NCI-H460 (cell line): ENCODE measurements at places on chromosomes 4 and X.

DNA sequence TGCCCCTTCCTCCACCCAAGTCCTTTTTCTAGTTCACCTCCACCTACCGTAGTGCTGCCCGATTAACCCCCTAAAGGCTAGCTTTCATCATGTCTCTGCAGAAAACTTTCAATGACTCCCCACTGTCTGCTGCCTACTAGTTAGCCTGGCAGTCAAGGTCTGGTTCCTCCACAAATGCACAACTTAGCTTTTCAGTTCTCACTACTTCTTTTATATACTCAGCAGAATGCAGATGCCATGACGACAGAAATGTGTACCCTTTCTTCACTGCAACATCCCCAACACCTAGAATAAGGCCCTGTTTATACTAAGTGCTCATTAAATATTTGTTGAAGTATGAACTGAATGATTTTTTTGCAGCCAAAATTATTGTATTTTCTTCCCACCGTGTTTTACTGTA is 30.9 kb upstream of the RASGEF1B start:
- DNase-seq, result no peak

GRCh38 chrX:129741880-129742758 is 3.3 kb downstream of the XPNPEP2 start:
- no peak for DNase-seq

GRCh38 chrX:155995321-155995875 is 2.1 kb upstream of the IL9R start:
- no peak for DNase-seq

GRCh38 chr4:75370576-75370975 is 143.6 kb downstream of the RCHY1 start:
- no peak for DNase-seq

DNA sequence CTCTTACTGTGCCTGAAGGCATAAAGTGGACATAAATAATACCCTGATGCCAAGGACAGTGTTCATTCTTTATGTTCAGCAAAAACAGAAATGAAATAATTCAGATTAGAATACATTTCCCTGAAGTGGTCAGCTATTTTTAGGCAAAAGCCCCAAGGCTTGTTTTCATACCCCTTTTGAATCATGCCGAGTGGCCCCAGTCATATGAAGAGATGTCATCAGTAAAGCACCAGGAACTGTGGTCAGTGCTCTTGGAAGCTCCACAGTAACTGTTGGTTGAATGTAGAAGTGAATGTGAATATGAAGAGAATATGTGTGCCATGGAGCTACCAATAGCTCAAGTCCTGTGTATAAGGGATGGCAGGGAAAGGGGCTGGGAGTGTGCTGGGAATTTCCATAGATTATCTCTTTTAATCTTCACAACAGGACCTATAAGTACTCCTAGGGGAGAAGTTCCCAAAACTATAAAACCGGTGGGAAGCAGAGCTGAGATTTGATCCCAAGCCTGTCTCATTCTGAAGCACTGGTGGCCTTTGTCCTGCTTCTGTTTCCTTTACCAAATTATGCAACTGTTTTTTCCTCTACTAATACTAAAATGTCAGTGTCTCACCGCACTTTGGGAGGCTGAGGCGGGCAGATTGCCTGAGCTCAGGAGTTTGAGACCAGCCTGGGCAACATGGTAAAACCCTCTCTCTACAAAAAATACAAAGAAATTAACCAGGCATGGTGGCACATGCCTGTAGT is 52.6 kb downstream of the FNIP2 start:
- no peak for DNase-seq

- DNase-seq, result no peak
Measured at GRCh38 chr4:151567056-151567455, 158.1 kb downstream of the FHIP1A start.

DNA sequence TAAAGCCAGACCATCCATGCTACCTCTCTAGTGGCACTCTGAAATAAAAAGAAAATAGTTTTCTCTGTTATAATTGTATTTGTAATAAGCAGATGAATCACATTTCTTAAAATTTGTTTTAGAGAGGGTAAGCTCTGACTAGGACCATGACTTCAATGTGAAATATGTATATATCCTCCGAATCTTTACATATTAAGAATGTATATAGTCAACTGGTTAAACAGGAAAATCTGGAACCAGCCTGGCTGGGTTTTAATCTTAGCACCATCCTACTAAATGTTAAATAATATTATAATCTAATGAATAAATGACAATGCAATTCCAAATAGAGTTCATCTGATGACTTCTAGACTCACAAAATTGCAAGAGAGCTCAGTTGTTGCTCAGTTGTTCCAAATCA is 1.5 kb downstream of the FGB start:
- no peak for DNase-seq

GRCh38 chrX:41984628-41985027 is 61.3 kb upstream of the CASK start:
- DNase-seq, result no peak

- DNase-seq, result no peak
Measured at GRCh38 chrX:42616981-42617380, 161.0 kb downstream of the PPP1R2C start.

GRCh38 chr4:153520801-153521329 is 54.7 kb downstream of the TMEM131L start:
- DNase-seq, result no peak

GRCh38 chr4:98466868-98467599 is 191.4 kb downstream of the TSPAN5 start:
- no peak for DNase-seq

DNA sequence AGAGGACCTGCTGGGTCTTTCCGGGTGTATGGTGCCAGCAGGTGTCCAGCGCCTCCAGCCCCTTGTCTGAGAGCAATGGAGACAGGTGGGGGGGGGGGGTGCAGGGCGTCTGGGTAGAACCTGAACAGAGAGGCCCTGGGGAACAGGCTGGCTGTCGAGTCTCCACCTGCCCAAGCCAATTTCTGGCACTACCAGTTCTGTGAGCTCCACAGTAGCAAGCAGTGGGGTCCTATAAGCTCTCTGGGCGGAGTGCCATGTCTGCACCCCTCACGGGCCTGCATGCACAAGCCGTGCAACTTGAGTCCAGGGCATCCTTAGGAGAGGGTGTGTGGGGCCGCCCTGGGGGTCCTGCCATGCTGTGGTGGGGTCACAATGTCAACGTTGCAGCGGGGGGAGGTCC is 10.1 kb upstream of the FGFR3 start:
- DNase-seq, result no peak

- DNase-seq, result no peak
Measured at GRCh38 chrX:125436855-125437254, 117.2 kb downstream of the TEX13C start.

GRCh38 chrX:150680974-150681373 is 12.2 kb upstream of the MTMR1 start:
- no peak for DNase-seq

DNA sequence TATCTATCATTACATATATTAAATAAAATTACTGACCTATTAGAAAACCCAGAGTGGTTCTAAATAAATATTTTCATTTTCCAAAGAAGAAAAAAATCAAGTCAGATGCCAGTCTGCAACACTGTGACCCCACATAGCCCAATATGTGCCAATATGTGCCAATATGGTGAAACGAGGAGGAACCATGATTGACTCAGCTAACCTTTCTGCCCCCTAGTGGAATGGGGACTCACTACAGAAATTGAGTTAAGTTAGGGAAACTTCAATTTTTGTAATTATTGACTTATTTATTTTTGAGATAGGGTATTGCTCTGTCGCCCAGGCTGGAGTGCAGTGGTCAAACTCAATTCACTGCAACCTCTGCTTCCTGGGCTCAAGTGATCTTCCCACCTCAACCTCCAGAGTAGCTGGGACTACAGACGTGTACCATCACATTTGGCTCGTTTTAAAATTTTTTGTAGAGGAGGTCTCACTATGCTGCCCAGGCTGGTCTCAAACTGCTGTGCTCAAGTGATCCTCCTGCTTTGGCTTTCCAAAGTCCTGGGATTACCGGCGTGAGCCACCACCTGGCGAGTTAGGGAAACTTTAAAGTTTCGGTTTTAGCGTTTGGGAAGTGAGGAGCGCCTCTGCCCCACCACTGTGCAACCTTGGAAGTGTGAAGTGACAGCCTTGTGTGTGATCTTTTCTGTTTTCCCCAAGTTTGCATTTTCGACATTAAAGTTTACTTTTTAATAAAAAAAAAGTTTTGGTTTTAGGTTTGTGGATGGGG is 116.8 kb upstream of the SHISA3 start:
- DNase-seq, result peak; percentile 26

GRCh38 chrX:18172970-18173369 is 47.7 kb downstream of the BEND2 start:
- no peak for DNase-seq

DNA sequence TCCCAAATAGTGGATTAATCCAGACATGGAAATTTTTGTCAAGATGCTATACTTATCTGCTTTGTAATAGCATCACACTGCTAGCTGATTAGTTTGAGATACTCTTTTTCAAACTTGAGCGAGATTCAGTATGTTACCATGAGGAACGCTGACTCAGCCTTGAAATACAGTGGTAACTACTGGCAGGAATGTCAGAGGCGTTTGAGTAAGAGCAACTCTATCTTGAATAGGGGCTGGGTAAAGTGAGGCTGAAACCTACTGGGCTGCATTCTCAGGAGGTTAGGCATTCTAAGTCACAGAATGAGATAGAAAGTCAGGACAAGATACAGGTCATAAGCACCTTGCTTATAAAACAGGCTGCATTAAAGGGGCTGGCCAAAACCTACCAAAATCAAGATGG is 2519.6 kb downstream of the ARAP2 start:
- DNase-seq, result no peak
